ENCODE measurements at places on chromosomes 3 and 15. TPM values are rescaled to one million over a fixed set of nuclear protein-coding genes. Genes with fewer than 3 reads are reported as not detected.

The ATP2B2 gene
- total RNA-seq, result under 0.01 TPM

The FES gene
- total RNA-seq, result 41.4 TPM

DNA sequence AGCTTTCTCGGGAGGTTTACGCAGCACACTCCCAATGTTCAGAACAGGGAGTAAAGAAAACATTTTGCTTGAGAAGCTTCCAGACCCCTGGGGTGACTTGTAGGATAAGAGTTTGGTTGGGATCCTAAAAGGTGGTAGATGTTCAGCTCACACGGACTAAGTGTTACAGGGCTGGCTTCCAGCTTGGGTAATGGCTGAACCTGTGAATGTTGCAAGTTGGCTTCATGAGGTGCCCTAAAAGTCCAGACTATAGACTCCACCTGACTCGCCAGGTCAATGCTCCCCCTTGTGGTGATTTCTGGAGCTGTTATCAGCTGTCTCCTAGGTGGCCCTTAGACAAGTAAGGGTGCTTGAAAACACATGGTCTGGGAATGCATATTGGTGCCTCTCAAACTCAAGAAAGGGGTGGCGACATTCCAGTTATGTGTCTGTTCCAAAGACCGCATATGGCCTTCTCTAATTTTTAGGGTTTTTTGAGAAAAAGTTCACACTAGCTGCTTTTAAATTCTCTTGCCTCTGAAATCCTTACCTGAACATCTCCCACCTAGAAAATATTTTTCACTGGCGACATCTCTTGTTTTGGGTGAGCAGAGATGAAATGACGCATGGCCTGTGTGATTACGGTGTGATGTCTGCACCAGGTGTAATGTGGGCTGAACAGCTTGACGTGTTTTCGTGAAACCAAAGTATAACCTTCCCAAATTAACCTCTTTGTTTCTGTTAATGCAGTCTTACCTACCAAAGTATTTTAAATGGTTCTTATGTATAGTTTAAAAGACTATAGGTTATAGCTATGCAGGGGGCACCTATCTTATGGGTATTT is 175.7 kb upstream of the KBTBD8 start:
- DNase-seq, result peak; percentile 78

GRCh38 chr3:132006605-132007204 is 28.1 kb downstream of the CPNE4 start:
- DNase-seq, result no peak

DNA sequence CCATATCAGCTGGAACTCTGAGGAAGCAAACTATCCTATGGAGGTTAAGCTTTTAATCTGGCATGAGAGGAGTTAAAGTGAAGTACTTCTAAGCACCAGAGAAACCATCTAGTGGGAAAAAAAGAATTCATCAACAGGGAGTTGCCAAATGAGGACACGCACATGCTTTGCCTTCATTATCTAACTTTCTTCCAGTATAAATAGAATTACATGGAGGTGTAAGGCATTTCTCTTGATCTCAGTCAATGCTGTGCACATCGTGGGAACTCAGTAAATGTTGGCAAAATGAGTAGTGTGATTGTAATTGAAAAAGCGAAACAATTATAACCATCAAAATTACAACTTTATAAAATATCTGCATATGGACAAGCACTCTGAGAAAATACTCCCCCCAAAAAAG is 8.0 kb upstream of the GSK3B start:
- no peak for DNase-seq

DNA sequence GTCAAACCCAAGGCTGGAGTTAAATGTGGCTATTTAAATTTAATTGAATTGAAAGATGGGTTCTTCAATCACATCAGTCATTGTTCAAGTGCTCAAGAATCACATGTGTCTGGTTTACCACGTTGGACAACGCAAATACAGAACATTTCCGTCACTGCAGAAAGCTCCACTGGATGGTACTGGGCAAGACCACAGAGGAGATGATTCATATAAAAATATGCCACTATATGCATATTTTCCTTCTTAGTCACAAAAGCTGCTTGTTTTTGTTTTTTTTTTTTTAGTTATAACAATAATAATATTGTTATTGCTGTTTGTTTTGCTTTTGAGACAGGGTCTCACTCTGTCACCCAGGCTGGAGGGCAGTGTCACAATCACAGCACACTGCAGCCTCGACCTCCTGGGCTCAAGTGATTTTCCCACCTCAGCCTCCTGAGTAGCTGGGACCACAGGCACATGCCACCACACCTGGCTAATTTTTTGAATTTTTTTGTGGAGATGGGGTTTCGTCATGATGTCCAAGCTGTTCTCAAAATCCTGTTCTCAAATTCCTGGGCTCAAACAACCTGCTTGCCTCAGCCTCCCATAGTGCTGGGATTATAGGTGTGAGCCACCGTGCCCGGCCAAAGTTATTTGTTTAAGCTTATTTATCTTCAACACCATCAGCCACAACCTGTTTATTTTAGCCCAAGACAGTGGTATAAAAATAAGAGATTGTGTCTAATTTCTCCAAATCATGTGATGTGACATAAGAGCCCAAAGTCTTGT is 19.4 kb downstream of the RTP3 start:
- no peak for DNase-seq

- DNase-seq, result no peak
Measured at GRCh38 chr15:29134641-29135308, 134.8 kb downstream of the NSMCE3 start.

GRCh38 chr15:80967451-80967850 is 22.2 kb downstream of the MESD start:
- DNase-seq, result peak; percentile 76

DNA sequence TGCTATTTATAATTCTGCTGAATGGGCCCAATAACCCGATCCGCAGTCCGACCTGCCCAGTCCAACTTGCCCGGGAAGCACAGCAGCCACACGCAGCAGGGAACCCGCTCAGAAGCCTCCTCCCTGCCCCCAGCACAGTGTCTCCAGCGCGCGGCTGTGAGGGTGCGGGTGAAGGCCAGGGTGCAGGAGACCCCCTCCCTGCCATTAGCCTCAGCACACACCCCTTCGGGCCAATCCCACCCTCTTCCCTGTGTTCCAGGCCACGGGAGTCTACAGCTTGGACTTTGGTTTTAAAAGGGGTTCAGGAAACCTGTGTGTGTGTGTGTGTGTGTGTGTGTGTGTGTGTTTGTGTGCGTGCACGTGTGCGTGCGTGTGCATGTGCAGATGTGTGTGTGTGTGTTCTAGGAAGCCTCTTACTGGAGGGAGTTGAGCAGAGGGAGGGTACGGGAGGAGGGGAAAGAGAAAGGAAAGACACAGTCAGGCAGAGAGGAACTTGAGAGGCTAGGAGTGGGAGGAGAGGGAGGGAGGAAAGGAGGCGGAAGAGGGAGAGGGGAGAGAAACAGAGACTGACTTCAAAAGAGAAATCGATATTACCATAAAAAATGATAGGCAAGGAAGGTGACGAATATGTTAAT is 34.2 kb downstream of the ATP2B2 start:
- DNase-seq, result no peak

DNA sequence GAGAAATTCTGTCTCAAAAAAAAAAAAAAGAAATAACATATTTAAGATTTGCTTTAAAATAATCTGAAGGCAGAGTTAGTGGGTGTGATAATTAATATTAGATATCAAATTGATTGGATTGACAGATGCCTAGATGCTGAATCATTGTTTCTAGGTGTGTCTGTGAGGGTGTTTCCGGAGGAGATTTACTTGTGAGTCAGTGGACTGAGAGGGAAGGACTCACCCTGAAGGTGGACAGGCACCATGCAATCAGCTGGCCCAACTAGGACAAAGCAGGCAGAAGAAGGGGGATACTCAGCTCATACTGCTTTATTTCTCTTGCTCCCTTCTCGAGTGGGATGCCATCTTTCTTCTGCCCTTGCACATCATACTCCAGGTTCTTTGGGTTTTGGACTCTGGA is 16.7 kb upstream of the RPL24 start:
- no peak for DNase-seq

- DNase-seq, result no peak
Measured at GRCh38 chr15:69609176-69609575, 156.6 kb downstream of the RPLP1 start.

DNA sequence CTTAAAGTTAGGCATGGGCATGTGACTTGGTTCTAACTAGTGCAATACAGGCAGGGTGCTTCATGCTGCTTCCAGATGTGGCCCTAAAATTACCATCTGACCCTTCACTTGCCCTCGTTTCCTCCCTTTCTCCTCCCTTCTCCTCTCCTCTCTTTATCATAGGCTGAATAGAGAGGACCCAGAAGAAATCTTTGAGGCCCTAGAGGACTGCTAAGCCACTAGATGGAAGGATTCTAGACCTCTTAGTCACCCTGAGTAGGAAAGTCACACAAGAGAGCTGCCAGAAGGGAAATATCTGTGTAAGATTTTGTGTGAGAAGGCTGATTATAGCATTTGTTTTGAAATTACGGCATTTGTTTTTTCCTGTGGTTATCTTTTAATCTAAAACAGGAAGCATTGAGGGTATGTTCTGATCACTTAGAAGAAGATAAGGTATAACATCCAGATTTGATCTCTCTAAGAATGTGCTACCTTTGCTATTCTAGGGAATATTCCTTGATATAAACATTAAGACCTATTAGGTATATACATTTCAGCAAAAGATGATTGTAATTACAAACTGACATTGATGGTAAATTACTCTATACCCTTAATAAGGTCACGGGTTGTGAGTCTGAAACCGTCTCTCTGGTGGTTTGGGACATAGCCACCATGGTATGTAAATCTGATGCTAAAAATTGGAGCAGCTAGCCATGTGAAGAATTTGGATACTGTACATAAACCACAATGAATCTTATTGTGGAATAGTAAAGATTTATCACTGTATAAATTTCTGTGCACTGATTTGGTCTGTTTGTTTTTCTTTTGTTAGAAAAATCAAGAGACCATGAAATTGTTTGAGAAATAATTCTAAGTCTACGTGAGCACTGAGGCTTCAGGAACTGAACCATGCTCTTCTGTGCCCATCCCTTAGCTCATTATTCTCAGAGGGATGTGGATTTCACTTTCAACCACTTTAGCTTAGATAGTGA is 84.1 kb downstream of the TP63 start:
- DNase-seq, result no peak

GRCh38 chr3:11509173-11510000 is 134.3 kb downstream of the VGLL4 start:
- peak; percentile 31 for DNase-seq

GRCh38 chr3:106452096-106452495 is 583.3 kb upstream of the CBLB start:
- no peak for DNase-seq
